Fibroblast of the aortic adventitia (primary cell): ENCODE measurements at places on chromosomes 13 and 19.
A peak's percentile ranks its signal among the peaks of the same experiment; 100 is the strongest.

- no peak for DNase-seq
Observed at GRCh38 chr13:113518076-113518803, 27.7 kb upstream of the DCUN1D2 start.

DNA sequence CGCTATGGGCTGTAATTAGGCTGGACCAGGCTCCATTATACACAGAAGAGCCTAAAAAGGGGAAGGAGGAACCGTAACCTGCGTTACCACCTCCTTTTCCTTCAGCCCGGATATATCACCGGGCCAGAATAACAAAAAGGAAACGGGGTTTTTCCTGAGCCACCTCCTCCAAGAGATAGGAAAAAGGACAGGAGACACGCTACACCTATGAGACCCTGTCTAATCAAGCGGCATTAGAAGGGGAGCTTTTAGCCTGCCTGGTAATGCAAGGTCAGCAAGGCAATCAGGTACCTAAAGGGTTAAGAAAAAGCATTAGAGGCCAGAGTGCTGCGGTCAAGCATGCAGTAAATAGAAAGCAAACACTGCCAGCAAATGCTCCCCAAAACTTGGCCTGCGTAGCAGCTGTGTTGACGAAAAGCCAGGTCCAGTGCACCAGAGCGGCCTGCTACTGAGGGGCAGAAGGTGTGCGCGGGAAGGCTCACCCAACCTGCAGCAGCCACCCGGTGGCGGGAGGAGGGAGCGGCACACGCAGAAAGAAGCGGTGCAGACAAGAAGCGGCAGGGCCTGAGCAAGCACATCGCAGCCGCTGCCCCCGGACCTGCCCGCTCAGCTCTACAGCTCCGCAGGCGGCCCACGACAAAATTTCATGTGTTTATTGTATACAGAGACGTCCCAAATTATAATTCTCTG is 1466.1 kb downstream of the UQCRFS1 start:
- peak; percentile 3 for DNase-seq

GRCh38 chr13:94050686-94051085 is 428.8 kb downstream of the DCT start:
- DNase-seq, result no peak

DNA sequence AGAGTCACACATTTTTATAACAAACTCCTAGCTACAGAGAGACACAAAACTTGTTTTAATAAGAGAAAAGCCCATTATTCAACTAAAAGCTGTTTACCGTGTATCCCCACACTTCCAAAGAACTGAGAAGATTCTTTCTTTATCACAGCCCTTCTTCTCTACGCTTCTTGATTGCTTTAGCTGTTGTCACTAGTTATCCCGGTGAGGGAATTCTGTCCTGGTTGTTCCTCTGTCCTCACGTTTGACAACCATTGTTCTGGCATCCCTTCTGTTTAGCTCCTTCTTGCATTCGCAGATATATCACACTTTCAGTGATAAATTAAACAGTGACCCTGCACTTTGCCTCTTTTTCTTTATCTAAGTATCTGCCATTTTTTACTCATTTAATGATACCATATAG is 1035.1 kb upstream of the PCDH20 start:
- no peak for DNase-seq

DNA sequence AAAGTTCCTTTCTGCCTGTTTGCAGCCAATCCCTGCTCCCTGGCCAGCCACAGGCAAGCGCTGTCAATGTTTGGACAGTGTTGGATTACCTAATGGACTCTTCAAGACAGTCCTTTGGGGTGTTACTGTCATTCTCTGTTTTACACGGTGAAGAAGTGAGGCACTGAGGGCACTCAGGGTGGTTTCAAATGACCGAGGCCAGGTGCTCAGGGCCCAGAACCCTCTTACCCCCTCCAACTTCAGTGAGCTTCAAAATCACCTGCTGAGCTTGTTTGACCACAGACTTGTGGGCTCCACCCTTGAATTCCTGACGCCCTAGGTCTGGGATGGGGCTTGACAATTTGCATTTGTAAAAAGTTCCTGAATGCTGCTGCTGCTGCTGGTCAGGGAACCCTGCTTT is 97.9 kb downstream of the GGACT start:
- no peak for DNase-seq

GRCh38 chr13:65926750-65927171 is 1303.4 kb downstream of the PCDH9 start:
- no peak for DNase-seq

DNA sequence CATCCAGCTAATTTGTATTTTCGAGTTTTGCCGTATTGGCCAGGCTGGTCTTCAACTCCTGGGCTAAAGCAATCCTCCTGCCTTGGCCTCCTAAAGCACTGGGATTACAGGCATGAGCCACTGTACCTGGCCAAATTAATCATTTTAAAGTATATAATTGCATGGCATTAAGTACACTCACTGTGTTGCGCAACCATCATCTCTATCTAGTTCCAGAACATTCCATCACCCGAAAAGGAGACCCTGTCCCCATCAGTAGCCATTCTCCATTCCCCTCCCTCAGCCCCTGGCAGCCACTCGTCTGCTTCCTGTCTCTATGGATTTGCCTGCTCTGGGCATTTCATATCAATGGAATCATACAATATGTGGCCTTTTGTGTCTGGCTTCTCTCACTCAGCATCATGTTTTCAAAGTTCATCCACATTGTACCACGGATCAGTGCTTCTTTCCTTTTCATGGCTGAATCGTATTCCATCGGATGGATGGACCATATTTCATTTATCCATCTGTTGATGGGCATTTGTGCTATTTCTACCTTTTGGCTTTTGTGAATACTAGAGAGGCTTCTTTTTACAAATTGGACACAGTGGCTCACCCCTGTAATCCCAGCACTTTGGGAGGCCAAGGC is 13.1 kb downstream of the PGPEP1 start:
- DNase-seq, result no peak

DNA sequence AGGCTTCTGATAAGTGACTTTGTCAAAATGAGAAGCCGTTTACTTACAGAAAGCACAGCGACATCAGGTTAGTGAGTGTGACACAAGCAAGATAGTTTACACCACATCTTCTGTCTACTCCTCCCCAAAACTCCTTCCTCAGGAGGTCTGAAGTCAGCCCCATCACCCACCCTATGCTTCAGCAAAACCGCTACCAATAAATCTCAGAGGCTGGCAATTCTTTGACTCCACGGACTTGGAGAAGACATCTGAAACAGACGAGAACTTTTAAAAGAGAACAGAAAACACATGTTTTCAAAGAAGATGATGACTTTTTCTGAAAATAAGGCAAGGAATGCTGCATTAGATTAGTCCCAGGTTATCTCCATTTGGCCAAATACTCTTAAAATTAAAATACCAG is 261.1 kb downstream of the TBC1D4 start:
- no peak for DNase-seq

GRCh38 chr19:55137915-55138314 is 11.1 kb downstream of the TNNT1 start:
- no peak for DNase-seq

- DNase-seq, result no peak
Observed at GRCh38 chr13:24124789-24125476, 35.6 kb upstream of the SPATA13 start.

DNA sequence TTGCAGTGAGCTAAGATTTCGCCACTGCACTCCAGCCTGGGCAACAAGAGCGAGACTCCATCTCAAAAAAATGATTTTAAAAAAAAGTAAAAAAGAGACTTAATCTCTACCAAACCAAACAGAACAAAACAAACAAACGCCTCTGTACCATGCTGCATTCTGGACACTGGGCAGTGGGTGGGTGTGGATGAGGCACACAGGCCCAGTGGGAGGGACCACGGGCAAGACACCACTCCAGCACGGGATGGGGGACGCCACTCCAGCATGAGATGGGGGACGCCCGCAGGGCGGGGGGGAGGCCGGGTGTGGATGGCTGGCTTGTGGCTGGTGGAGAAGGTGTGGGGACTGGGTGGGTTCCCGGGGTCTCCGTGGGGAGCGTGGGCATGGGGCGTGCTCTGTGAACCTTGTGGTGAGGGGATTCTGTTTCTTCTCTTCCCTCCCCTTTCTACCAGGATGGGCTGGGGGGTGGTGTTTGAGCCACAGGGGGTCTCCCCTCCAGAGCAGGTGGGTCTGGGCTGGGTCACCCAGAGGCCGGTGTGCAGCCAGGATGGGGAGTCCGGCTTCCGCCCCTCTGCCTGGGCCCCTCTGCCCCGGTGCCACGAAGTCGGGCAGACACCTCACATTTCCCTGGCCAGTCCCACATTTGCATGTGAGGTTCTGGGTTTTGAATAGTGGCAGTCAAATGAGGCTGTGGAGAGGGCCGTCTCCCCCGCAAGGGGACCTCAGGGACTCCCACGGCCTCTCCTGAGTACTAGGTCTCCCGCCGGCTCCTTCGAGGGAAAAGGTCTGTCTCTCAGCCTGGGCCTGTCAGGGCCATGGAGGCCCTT is 23.9 kb upstream of the MATK start:
- no peak for DNase-seq

DNA sequence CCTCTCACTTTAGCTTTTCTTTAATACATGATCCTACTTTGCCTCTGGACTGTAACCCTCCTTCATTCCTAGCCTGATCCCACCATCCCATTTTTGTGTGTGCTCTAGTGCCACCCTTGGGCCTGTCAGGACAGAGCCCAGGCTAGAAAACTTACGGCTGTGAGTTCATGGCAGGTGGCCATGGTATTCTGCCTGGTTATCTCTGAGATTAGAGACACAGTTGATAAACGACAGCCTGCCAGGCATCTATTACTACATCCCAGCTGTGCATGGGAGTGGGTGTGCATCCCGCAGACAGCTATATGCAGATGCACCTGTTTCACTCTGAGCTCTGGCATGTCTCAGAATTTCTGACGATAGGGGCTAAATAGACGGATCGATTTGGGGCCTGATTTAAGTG is 110.9 kb downstream of the HS6ST3 start:
- no peak for DNase-seq

DNA sequence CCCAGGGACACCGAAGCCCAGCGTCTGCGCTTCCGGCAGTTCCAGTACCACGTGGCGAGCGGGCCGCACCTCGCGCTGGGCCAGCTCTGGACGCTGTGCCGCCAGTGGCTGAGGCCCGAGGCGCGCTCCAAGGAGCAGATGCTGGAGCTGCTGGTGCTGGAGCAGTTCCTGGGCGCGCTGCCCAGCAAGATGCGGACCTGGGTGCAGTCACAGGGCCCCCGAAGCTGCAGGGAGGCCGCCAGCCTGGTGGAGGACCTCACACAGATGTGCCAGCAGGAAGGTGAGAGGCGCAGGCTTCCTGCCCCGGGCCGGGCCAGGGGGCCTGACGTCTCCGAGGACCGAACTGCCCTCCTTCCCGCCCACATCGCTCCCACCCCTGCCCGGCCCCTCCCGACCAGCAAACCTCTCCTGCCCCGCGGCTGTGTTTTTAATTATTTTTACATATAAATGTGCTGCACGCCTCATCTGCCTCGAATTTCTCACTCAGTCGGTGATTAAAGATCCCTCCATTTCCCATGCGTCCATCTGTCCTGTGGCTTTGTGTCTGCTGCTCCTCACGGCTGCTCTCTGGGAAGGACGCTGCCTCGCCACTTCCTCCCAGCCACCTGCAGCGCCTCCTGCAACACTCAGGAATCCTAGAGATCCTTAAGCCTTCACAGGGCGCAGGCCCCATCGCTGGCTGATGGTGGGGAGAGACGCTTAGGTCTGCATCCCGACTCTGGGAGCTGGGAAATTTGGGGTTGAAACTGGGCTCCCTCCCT is 4.3 kb downstream of the ZSCAN1 start:
- no peak for DNase-seq

GRCh38 chr13:45092663-45093062 is 27.6 kb upstream of the GTF2F2 start:
- DNase-seq, result peak; percentile 23

DNA sequence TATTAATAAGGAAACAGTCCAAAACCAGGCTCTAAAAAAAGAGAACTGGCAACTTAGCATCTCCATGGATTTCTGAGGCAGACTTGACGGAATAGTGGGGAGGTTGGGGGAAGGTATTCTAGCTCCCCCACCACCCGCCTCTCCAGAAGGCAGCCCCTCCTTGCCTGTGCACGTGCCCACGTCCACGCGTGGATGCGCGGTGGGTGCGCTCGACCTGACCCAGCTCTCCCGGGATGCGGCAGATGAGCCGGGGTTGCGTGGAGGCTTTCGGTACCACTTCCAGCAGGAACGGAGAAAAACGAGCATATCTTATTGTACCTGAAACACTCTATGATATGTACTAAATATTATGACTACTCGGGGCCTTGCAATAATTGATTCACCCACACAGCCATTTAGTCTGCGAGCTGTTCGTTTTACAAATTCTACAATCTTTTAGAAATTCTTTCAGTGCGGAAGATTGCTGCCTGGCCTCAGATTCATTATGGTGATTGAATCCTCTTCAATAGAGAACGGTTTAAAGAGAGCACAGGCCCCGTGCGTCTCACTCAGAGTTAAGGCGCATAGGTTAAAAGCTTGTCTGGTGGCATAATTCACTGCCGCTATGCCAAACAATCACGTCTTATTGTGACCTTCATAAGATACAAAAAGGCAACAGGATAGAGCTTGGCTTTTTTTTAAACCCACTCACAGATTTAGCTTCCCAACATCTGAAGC is 117.9 kb downstream of the URI1 start:
- no peak for DNase-seq

DNA sequence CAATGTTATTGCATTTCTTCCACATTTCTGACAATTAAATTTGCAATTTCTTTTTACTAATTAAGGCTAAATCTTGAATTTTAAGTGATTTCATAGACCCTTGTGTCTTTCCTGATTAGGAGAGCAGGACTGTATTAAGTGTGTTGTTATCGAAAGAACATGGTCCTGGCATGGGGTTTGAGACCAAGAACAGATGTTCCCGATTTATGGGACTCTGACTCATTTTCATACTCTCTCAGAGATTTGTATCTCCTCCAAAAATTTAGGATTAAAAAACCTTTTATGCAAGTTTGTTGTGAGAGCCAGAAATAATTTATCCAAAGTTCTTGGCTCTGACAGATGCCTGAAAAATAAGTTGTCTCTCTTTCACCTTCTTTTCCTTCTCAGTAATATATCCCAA is 589.3 kb upstream of the ARGLU1 start:
- peak; percentile 36 for DNase-seq

GRCh38 chr19:51001515-51001914 is at the start of gene KLK8:
Gene KLK8, minus strand, starts transcription at chr19:51001604. Its CDS starts 437 bp downstream, at chr19:51001167.
- no peak for DNase-seq

DNA sequence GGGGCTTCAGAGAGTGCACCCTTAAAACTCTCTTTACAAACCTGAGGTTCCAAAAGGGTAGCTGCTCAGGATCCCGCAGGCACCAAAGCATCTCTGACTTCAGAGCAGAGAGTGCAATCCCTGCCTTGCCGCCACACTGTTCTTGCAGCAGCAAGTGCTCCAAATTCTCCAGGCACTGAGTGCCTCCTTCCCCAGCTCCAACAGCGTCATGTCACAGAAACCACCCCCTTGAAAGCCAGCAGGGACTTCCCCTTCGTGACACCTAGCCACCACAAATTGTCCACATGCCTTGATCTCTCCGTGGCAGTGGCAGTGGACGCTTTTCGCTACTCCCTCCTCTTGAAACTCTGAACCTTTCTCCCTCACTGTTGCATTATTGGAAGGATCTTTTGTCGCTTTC is 39.9 kb downstream of the MBNL2 start:
- DNase-seq, result no peak

GRCh38 chr13:21747456-21747855 is 76.6 kb downstream of the FGF9 start:
- no peak for DNase-seq

GRCh38 chr13:50080203-50080910 is 65.1 kb downstream of the KCNRG start:
- peak; percentile 67 for DNase-seq

GRCh38 chr13:67175836-67176459 is 54.2 kb downstream of the PCDH9 start:
- no peak for DNase-seq
